IPS DF 6.9 (cell line): ENCODE measurements at places on chromosomes 3 and 15.

- no peak for DNase-seq
These were observed 9.5 kb downstream of the RUVBL1 start for GRCh38 chr3:128113817-128114794.

- DNase-seq: no peak
These were observed 11.1 kb downstream of the ABHD17C start for GRCh38 chr15:80706161-80706560.

DNA sequence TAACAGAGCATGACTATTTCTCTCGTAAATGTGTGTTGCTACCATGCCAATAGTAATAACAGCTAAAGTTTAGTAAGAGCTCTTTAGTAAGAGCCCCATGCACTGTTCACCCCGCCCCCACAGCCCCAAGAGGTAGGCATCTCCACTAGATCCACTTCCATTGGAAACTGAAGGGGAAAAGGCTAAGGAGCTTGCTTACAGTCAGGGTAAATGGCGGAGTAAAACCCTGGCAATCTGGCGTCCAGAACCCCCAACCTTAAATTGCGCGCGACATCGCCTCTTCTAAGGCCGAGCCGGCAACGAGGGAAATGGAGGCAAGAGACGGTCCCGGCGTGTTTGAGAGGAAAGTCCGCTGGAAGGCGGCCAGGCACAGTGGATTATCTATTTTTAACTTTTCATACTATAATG lies 654 bp upstream of the C3orf38 start:
- no peak for DNase-seq

DNA sequence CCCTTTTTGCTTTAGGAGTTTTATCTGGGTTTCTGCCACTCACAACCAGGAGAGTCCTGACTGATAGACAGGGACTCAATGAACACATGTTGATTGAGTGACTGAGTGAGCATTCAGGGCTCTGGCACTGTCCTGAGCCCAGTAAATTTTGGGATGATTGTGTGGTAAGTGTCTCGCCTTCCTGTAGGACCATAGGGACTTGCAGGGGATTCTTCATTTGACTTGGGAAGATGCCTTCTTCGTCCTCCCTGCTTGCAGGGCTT lies 22.3 kb upstream of the FLNB start:
- no peak for DNase-seq

DNA sequence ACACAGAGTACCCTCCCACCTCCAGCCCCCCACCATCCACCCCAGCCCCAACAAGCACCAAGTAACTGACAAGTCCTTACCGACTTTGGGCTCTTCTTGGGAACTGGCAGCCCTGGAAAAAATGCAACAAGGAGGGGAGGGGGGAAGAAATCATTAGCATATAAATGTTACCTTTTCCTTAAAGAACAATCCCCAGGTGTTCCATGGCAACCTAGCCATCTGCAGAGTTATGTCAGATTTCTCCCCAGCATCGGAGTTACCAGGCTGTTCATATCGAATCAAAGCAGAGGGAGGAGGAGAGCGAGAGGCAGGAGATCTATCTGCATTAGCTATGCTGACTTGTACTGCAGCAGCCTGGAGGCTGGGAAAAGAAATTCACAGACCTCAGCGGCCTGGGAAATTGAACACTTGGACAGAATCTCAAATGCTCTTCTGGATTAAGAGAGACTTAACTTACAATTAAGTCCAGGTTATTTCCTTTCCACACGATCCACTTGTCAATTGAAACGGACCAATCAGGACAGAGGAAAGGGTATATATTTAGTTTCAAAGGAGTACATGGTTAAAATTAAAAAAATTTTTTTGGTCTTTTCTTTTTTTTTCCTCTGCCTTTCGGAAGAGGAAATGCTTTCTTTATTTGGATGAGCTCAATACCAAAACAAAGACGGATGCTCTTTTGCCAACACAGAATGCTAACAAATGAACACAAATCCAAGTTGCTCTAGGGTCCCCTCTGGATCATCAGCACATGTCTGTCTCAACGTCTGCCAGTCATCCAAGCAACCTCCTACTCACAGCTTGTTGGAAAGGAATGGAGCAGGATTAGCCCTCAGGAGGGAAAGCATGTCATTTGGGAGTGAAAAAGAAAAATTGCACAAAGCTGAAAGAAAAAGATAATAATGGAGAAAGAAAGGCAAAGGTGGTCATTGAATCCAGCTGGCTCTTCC lies 637.1 kb downstream of the MAGI1 start:
- peak; percentile 52 for DNase-seq

DNA sequence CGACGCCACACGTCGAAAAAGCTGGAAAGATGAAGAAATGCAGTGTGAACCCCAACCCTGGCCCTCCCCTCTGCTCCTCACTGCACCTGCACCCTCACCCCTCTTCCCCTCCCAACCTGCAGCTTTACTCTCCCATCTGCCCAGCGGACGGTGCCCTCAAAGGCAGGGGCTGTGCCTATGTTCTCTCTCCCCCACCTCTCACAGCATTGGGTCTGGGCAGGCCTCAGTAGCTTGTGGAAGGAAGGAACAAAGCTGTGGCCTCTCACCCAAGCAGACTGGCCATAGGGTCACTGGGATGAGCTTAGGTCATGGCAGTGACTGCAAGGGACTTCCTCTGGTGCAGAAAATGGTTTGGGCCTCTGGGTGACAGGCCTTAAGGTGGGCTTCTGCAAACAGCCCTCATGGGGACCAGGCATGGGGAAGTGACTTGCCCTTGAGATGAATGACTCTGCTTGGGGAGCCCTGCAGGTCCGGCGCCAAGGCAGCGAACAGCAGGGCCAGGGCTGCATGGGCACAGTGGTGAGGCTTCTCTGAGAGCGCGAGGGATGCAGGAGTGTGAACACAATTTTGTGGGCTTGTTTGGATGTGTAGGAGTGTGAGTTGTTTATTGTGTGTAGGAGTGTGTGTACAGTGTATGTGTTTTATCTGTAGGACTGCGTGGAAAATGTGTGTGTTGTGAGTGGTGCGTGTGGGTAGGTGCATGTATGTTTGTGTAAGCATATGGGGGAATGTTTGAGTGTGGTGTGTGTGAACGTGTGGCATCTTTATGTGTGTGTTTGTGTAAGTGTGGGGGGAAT lies 29.2 kb downstream of the SRPRB start:
- DNase-seq: no peak

GRCh38 chr3:45560281-45560971 lies 34.1 kb upstream of the LIMD1 start:
- no peak for DNase-seq

- DNase-seq: no peak
These were observed 50.1 kb downstream of the TLNRD1 start for GRCh38 chr15:81050805-81051204.

DNA sequence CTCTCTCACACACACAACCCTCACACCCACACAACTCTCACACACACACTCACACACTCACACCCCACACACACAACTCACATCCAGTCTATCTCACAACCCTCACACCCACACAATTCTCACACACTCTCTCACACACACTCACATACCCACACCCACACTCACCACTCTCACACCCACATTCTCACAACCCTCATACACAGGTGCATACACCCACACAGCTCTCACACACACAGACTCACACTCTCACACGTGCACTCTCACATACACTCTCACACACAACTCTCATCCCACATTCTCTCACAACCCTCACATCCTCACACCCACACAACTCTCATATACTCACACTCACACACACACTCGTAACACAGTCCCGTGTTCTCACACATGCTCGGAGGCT lies 134.4 kb downstream of the FBLN2 start:
- DNase-seq: no peak

GRCh38 chr3:165464736-165465135 lies 268.6 kb upstream of the SLITRK3 start:
- DNase-seq: no peak

DNA sequence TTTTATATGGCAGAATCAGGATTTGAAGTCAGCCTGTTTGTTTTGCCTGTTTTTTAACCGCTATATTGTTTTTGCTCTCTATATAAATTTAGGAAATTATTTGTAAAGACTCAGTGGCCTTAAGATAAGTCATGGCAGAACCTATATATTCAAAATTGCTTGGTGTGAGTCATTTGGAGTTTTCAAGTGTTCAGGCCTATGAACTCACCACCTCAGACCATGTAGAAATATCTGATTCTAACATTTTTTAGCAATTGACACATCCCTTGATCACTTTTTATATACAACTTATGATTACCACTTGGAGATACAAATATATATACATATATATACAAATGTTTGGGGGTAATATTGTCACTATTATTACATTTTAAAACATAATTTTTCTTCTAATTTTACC lies 95.7 kb downstream of the VGLL3 start:
- no peak for DNase-seq

DNA sequence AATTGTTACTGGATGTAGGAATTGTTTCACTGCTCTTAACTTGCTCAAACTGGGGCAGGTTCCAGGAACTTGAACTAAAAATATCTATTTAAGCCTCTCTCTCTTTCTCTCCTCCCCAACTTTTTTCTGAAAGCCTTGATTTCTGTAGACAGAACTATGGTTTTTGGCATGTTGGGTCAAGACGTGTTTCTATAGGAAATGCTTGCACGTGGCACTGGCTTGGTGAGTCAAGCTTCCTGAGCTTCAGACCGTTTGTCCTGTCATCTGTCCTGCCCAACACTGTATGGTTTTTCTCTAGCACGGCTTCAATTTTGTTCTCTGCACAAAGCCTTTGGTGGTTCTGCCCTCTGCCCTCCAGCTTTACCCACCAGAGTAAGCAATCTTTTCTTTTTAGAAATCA lies 13.5 kb downstream of the EAF1 start:
- no peak for DNase-seq

GRCh38 chr3:25540273-25540672 lies 112.2 kb downstream of the RARB start:
- DNase-seq: no peak

DNA sequence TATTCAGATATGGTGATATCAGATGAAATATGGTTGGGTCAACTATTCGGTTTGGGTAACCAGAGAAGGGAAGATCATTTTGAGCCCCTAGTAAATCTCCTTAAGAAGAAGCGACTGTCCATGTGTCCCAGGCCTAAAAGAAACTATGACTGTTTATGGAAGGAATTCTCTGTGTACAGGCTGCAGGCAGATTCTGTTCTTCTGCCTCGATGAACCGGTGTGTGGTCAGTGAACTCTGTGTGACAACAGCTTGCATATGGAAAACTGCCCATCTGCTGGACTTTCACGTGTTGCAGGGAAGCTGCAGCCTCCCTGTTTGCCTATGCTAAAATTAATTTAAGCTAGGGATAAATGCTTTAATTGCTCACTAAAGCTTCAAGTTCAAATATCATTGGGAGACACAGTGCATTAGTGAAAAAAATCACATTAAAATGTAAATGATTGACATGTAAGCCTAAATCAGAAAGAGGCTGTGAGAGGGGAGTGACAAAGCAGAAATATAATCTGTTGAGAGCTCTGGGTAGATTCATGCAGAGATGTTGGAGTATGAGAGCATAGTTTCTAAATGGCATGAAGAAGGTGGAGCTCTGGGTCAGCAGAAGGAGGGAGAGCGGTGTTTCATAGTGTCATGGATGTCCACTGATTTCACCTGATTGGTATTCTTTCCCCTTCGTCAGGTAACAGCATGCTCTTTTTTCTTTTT lies 65.4 kb upstream of the PFN2 start:
- no peak for DNase-seq

- peak; percentile 92 for DNase-seq
These were observed 6.3 kb downstream of the RPP25 start for GRCh38 chr15:74950078-74950908.

DNA sequence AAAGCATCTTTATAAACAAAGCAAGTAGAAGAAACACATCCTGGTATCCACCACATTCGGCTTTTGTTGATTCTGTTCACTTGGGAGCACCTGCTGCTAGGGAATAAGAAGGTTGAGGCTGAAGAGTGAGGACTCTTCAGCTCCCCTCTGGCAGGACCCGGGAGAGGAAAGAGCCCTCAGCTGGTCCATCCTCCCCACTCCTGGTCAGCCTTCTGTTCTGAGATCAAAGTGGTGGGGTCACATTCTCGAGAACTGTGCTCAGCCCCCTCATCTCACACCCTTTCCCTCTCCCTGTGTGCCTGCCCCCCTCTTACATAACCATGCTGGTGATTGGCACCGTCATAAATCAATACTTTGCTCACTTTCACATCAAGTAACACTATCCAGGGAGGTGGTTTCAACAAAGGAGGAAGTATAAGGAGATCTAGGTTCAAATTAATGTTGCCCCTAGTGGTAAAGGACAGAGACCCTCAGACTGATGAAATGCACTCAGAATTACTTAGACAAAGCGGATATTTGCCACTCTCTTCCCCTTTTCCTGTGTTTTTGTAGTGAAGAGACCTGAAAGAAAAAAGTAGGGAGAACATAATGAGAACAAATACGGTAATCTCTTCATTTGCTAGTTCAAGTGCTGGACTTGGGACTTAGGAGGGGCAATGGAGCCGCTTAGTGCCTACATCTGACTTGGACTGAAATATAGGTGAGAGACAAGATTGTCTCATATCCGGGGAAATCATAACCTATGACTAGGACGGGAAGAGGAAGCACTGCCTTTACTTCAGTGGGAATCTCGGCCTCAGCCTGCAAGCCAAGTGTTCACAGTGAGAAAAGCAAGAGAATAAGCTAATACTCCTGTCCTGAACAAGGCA lies at the start of gene NR1I2:
NR1I2 (plus strand) TSS at position 772 of the 869 bp plus-strand sequence.
- no peak for DNase-seq

DNA sequence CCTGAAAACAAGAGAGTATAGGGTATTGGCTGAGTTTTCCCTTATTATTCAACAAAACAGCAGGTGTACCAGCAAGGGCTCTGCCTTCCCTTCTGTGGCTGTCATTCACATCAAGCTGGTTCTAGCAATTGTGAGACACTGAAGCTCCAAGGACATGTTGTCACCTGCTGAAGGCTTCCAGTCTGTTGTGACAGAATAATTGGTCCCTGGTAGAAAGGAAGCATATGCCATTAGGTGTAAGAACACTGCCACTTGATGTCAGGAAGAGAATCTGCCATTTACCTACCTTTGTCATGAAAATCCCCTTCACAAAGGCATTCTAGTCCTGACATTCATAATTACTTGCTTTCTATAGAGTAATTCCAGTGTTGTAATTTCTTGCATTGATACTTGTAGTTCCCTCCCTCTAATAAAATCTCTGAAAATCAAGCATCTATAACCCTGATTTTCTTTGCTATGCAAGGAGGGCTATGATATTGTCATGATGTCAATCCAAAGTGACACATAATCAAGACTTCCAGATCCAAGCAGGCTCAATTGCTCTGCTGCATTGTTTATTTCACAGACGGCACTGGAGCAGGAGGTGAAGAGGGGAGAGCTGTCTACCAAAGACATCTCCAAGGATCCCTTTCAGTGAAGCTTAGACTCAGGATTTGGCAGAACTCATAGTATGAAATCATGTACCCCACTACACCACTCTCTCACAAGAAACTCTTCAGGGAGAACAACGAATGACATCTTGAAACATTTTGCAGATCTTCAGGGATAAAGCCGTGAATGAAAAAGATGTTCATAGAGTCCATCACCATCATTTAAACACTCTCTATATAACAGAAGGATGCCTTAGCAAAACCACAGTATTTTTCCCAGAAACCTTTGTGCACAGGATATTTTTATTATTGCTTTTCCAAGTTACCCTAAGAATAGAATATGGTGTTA lies 425.3 kb downstream of the RBMS3 start:
- DNase-seq: no peak

- no peak for DNase-seq
These were observed 10.6 kb downstream of the PARP14 start for GRCh38 chr3:122691195-122691594.

GRCh38 chr3:23553353-23553752 lies 252.4 kb upstream of the UBE2E1 start:
- no peak for DNase-seq
